ENCODE measurements at places on chromosomes 5 and 9.

GRCh38 chr5:132203464-132203818 is 24.2 kb downstream of the P4HA2 start:
- DNase-seq, result no peak

- DNase-seq, result no peak
Observed at GRCh38 chr9:110095161-110095595, 112.8 kb downstream of the C9orf152 start.

DNA sequence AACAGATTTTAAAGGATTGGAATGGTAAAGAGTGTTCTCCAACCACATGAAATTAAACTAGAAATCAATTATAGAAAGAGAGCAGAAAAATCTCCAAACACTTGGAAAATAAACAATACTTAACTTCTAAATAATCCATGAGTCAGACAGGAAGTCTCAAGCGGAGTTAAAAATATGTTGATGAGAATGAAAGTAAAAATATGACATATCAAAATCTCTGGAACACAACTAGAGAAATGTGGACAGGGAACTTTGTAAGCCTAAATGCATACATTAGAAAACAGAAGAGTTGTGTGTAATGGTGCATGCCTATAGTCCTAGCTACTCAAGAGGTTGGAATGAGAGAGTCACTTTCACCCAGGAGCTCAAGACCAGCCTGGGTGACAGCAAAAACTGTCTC is 47.9 kb upstream of the ZNF618 start:
- DNase-seq, result no peak

DNA sequence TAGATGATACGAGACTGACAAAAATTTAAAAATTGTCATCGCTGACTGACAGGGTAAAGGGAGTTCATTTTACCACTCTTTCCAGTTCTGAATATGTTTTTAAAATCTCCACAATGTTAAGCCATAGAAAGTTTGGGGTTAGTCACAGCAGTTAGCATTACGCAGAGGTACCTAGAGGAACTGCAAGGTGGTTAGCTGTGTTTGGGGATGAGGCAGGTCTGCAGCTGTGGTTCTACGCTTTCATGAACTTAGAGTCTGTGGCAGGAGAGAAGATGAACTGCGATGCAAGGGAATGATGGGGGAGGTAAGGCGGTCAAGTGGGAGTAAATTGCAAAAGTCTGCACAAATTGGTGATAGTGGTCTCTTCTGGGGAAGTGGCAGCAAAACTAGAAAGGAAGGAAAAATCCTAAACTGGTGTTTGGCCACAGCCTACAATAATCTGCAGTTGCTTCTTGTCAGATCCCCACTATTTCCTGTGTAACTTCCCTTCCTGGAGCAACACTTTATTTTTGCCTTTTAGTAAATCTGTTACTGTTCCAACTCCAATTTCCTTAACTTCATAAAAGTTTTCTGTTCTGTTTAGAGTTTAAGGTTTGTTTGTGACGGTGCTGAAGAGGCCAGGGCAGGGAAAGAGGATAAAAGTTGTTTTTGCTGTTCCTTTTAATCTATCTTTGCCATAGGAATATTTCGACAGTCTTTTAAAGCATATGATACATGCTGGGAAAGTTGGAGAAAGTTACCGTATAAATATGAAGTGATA is 38.6 kb upstream of the SNX2 start:
- DNase-seq, result no peak

DNA sequence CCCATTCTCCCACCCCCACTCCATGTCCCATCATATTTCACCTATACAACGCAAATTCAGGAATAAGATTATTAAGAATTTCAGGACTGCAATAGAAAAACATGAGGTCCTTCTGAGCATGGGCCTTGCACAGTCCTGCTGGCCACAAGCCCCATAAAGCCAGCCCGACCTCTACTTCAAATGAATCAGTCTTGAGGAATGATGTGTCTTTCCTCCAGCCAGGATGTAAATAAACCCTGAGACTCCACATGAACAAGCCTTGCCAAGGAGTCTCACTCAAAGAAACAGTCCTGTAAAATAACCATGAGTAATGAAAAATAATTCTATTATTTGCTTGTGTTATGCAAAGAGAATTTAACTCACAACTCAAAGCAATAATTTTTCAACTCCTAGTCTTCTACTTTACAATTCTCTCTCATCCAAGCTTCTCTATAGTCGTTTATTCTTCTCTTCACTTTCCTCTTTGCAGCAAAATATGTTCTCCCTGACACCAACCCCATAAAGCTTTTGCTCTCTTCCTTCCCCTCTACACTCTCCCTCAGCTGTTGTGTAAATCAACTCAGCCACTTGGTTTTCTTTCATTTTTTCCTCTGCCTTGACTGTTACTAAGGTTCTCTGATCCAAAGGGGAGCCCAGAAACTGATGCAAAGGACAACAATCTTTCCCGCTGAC is 140.1 kb upstream of the MOCS2 start:
- no peak for DNase-seq

DNA sequence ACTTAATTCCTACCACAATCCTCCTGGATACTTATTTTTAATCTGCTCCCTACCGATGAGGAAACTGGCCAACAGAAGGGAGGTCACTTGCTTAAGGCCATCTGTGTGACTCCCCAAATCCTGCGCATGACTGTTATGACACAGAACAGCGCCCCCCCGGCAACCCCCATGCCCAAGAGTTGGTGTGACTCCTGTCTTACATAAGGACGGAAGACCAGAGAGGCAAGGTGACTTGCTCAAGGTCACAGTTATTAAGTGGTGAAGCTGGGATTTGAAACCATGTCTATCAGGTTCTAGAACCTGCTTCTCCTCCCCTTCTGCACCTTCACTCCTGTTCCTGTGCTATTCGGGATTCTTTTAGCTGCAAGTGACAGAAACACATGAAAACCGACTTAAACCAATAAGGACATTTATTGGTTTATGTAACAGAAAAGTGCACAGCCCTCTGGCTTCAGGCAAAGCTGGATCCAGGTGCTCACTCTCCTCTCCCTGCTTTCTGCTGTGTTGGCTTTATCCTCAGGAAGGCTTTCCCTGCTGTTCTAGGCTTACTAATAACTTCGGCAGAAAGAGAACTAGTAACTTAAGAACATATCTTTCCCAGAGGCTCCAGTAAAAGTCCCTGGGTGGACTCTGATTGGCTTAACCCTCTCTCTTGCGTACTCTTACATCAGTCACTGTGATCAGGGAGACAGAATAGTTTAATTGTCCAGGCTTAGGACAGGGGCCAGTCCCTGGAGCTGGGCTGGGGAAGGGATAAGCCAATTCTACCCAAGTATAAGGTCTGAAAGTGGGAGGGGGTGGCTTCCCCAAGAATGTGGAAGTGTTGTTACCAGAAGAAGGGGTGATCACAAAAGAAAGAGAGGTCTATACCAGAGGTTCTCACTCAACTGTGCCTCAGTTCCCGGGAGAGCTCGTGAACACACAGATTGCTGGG is 43.7 kb downstream of the FGF18 start:
- no peak for DNase-seq

DNA sequence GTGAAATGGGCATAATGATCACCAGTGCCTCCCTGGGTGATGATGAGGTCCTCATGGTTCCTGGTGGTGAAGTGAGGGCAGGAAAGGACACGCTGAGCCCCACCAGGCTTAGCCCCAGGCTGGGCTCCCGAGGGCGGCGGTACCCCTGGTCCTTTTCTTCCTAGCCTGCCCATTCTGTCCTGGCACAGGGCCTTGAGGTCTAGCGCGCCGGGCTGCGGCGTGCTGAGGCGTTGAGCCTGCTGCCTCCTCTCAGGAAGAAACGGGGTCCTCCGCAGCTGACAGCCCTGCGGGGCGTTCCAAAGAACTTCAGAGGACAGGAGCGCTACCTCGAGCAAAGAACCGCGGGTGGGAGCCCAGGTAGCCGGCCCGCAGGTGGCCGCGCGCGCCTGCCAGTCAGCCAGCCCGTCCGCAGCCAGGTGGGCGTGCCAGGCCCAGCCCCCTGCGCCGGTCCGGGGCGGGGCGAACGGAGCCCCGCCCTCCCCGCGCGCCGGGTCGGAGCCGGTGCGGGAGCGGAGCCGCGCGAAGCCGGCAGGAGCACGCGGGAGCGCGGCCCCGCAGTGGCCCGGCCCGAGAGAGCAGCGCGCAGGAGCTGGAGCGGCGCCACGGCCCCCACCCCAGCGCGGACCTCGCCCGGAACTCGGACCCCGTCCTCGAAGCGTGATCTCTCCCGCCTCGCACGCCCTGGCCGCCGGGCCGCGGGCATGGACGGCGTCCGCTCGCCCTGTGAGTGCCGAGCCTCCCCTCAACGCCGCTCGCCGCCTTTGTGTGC is at the start of gene WNK2:
Gene WNK2, plus strand, starts transcription at position 477 of the 769 bp plus-strand sequence. CDS start 791 bp downstream, outside the sequence.
- no peak for DNase-seq

- DNase-seq, result no peak
Observed at GRCh38 chr5:35822511-35822910, 34.2 kb upstream of the IL7R start.

DNA sequence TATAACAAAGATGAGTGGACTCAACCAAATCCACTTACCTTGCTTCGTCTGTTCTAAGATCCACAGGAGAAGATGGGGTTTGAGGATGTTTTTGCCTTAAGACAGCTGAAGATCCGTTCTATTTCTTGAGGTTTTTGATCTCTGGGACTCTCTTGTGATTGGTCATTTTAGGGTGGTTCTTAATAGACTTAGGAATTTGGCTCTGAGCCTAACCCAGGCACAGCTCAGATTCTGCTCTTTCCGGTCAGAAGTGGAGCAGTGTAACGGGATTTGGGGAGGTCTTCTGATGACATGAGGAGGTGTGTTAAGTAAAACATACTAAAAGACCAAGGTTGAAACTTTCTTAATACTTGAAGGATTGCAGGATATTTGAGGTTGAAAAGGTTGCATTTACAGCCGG is 166.9 kb downstream of the DMRT2 start:
- no peak for DNase-seq

- DNase-seq, result no peak
Observed at GRCh38 chr5:154168395-154168794, 22.1 kb upstream of the GALNT10 start.

- DNase-seq, result no peak
Observed at GRCh38 chr9:110157823-110158664, 49.9 kb downstream of the C9orf152 start.

GRCh38 chr5:143601917-143602333 is 198.4 kb upstream of the NR3C1 start:
- DNase-seq, result peak; percentile 16

GRCh38 chr5:55823151-55823796 is 27.9 kb upstream of the IL31RA start:
- DNase-seq, result no peak

DNA sequence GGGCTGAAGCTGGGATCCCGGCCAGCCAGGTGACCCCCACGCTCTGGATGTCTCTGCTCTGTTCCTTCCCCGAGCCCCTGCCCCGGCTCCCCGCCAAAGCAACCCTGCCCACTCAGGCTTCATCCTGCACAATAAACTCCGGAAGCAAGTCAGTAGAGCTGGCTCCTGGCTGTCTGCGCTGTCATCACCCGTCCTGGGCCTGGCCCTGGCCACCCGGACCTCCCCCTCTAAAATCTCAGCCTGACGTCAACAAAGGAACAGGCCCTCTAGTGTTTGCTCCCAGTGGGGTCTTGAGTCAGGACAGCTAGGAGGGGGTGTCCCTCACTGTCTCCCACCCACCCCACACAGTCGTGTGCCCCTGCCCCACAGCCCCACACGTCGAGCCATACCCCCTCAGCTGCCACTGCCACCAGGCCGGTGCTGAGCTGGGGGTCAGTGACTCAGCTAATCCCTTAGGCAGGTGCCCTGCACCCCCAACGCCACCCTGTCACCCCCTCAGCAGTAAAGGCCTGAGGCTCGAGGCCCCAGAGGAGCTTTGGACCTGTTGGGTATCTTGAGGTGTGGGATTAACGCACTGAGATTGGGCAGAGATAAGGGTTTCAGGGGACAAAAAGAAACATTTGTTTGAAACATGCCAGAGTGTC is 1.1 kb upstream of the LCNL1 start:
- DNase-seq, result no peak

- DNase-seq, result no peak
Observed at GRCh38 chr5:74314906-74315305, 325.6 kb downstream of the ENC1 start.

GRCh38 chr9:2083479-2083878 is 68.3 kb downstream of the SMARCA2 start:
- no peak for DNase-seq

- DNase-seq, result peak; percentile 18
Observed at GRCh38 chr9:72443855-72444254, 77.6 kb upstream of the TMC1 start.

- DNase-seq, result no peak
Observed at GRCh38 chr5:158869092-158869491, 230.6 kb downstream of the EBF1 start.

DNA sequence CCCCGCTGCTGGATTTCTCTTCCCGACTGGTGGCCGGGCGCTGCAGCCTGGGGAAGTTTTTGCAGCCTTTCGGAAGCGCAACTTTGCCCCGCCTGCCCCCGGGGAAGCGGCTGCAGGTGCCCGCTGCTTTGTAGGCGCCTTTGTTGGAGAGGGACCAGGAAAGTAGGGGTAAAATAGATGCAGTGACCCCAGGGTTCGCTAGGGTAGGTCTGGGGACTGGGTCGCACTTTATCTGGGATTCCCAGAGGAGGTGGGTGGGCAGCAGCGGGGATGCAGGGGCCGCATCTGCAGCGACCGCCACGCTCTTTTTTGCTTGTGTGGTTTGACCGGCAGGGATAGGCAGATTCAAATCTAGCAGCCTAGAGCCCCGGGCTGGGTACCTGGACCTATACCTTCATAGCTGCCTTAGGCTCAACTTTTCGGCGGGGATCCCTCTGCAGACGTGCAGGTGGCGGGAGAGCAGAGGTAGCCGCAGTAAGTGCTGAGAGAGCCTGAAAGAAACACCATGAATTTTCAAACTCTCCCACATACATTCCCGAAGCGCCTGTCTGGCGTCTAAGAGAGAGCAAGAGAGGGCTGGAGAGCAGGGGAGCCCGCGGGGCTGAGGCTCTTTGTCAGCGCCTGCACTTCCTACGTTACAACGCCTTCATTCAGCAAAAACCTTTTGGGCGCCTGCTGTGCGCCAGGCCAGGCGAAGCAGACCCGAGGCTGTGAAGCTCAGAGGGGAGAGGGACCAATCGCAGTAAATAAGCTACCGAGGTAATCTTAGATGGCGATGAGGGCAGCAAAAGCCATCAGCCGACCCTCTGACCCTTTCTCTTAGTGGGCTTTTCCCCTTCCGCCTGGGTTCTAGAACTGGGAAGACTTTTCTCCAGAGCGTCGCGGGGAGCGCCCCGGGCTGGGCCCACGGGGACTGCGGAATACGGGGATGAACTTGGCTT is 642 bp downstream of the SV2C start:
- DNase-seq, result no peak

GRCh38 chr9:33374190-33374589 is 28.2 kb downstream of the AQP7 start:
- no peak for DNase-seq

GRCh38 chr9:27625751-27626150 is 52.5 kb upstream of the C9orf72 start:
- no peak for DNase-seq

DNA sequence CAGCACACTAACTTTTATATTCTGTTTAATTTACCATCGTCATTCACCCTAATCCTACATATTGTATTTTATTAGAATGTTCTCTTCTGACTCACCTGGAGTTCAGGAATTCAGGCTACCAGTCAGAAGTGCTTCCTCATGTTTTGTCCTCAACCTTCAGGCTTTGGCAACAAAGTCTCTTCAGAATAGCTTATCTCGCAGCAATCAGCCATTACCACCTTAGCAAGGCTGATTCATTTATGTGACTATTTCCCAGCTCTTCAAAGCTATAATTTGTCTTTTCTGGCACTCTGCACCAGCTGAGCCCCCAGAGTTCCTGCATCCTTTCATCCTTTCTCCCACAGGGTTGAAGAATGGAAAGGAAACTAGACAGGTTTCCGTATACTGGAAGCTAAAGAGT is 365.5 kb upstream of the CDH18 start:
- no peak for DNase-seq

GRCh38 chr5:545641-546375 is 21.6 kb upstream of the SLC9A3 start:
- DNase-seq, result no peak

- no peak for DNase-seq
Observed at GRCh38 chr9:136075881-136076678, 19.0 kb downstream of the NACC2 start.

Measured in bone marrow (tissue), 2 donors.